ENCODE measurements at places on chromosomes 2 and 18.
A peak's percentile ranks its signal among the peaks of the same experiment; 100 is the strongest.

DNA sequence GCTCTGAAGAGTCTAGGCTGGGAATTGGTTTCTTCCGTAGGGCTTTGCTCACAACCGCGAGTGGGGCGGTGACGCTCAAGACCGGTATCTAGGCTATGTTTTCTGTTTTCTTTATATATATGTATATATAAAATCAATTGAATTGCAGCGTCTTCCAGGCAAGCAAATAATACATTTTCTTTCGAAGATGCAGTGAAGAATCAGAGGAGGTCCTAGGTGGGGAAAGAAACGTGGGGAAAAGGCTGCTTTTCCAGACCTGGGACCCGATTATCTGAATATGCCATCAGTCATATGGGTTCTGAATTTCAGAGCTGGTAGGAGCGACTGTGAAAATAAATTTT lies 714 bp upstream of the SCN9A start:
- DNase-seq: no peak

GRCh38 chr2:159229476-159230144 lies 56.9 kb downstream of the WDSUB1 start:
- DNase-seq: no peak

GRCh38 chr2:42921147-42921520 lies 128.8 kb upstream of the HAAO start:
- DNase-seq: no peak

DNA sequence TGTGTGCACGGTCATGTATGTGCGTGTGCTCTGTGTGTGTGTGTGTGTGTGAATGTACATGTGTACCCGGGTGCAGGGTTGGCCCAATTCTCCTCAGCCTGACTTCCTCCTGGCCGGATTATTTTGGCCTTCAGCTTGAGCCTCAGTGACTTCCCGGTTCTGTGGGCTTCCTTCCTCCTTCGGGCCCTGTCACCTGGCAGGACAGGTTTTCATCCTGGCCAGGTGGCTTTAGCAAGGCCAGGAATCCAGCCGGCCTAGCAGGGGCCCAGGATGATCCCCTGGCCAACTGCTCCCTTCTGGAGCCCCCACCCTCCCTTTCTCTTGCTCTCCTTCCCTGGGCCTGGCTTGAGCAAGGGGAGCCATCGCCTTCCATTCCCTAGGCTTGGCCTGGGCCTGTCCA lies 140.5 kb downstream of the INHBB start:
- no peak for DNase-seq

GRCh38 chr2:5826979-5827655 lies 134.9 kb downstream of the SOX11 start:
- DNase-seq: no peak

DNA sequence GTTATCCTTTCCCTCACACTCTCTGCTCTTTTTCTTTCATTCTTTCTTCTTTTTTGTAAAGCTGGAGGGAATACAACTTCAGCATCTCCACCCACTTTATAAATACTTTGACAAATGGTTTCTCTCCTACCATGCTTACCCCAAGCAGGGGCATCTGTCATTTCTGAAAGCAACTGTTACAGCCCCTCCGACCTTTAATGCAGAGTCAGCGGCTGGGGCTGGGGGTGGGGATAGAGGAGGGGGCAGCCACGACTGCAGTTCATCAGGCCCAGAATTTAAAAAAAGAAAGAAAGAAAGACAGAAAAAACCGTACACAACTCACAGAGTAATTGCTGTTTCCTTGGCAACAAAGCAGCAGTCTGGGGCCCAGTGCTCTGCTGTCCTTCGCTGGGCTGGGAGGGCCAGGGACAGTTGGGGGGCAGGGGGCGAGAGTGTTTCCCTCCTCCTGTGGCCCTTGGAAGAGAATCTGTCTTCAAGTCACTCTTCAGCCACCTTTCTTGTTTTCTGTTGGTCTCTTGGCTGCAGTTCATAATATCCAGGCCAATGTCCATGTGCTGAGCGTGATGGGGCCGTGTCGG lies 53.8 kb downstream of the CELF4 start:
- no peak for DNase-seq

DNA sequence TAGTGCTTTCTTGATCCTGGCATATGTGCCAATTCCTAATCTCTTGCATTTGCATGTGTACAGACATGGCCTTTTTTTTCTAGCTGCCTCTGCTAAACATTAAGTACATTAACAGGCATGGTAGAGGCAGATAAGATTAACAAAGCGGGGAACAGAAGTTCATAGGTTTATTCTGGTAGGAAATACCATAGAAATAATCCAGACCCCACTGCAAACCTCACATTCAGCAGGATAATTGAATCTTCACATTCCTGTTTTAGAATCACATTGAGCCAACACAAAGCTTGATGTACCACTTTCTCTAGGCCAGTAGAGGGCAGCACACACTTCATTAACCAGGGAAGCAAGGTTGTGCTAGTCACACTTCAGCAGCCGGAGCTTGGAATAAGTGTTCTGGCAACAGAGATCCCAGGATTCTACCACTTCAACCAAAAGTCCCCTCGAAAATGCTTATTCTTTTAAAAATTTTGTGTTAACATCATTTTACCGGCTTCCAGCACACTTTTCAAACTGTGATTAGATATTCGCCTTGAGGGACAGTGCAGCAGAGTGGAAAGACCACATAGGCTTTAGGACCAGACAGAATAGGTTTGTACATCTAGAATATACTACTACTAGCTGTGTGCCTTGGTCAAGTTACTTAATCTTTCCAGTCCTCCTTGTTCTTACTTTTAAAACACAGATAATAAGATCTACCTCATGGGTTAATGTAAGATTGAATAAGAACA lies 420.2 kb upstream of the CHST9 start:
- DNase-seq: peak; percentile 30
